ENCODE measurements at places on chromosomes 16 and 17.

- no peak for DNase-seq
These were observed 126.0 kb downstream of the HS3ST3A1 start for GRCh38 chr17:13475574-13476223.

- DNase-seq = no peak
These were observed 476.3 kb upstream of the CDH5 start for GRCh38 chr16:65890203-65890602.

GRCh38 chr17:841313-841712, 59.2 kb downstream of the MRM3 start:
- no peak for DNase-seq

GRCh38 chr16:11687601-11688519, 19.6 kb downstream of the SNN start:
- no peak for DNase-seq

GRCh38 chr17:3961564-3962047, 2.6 kb downstream of the ATP2A3 start:
- DNase-seq = no peak

DNA sequence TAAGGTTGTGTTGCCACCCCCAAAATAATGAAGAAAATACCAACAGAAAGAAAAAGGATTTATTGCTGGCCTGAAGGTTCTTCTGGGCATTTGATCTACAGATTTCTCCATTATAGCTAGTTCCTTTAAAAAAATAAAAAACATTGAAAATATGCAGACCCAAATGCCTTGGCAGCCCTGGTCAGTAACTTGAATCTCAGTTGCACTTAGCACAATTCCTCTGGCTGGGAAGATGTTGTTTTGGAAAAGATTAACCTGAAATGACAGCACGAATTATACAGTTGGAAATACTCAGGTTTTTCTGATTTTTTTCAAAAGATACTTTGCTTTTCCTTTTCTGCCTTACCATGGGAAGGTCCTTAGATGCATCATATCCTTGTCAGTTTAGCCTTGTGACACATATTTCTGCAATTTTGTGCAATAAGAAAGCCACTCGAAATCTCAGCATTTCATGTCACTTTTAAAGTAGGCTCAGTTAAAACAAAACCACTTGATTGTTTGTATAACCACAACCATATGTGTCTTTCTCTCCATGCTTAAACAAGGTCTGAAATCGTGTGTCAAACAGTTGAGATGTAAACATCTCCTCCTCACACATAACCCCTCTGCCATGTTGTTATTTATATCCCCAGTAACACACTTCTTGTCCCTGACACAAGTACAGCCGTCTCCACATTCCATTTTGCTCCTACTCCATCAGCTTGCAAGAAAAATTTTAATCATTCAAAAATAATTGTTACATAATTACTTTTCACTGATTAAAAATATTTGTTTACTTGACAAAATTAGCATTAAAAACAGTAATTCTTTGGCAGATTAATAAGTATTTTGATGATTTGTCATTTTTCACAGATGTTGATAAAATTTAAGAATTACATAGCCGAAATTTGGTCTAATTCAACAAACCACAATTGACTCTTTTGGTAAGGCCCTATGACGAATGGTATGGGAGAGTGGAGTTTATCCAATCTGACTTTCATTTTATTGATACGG, 61.1 kb downstream of the SIAH1 start:
- no peak for DNase-seq

GRCh38 chr17:35708951-35709350, 22.5 kb upstream of the RASL10B start:
- no peak for DNase-seq

- DNase-seq = no peak
These were observed 27.2 kb downstream of the ABCC3 start for GRCh38 chr17:50661795-50662391.

DNA sequence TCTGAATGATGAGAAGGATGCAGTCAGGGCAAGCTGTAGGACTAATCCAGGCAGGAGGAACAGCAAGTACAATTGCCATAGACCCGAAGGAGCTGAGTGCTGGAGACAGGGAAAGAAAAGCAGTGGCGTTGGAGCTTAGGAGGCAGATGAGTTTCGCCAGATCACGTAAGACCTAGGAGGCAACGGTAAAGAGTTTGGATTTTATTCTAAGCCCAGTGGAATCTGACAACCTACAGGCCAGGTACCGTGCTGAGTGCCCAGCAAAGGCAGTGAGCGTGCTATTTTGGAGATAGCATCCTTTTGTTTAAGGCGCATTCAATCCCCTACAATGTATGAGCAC, 1.2 kb downstream of the USP43 start:
- no peak for DNase-seq

GRCh38 chr16:26981266-26981938, 85.3 kb upstream of the C16orf82 start:
- DNase-seq = no peak

GRCh38 chr17:37317867-37318266, 57.9 kb upstream of the C17orf78 start:
- no peak for DNase-seq
